Aorta (tissue), 5 donors: ENCODE measurements at places on chromosomes 4 and X. TPM values are rescaled to one million over a fixed set of nuclear protein-coding genes. Genes with fewer than 3 reads are reported as not detected.

DNA sequence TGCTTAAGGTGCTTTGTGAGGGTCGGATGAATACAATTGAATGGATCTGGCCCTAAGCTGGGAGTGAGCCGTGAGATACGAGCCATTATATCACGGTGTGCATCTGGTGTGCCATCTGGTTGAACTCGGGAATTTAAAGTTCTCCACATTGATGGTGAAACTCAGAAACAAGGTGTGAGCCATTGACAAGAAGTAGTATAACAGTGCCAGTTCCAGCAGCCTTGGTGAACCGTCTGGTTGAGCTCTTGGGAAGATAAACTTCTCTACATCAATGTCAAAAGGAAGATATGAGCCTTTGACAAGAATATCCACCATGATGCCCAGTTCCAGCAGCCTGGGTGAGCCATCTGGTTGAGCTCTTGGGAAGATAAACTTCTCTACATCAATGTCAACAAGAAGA, 5.0 kb upstream of the CSF2RA start:
- DNase-seq = no peak

- no peak for DNase-seq
Measured at GRCh38 chrX:1108501-1109445, 103.7 kb downstream of the CRLF2 start.

GRCh38 chr4:174928174-174928573, 10.0 kb downstream of the ADAM29 start:
- no peak for DNase-seq

The SSX2B gene
- not detected for total RNA-seq

The KIT gene
- 9.6 TPM for total RNA-seq

The ZNF185 gene
- 13.5 TPM for total RNA-seq
